Immature natural killer cell (primary cell): ENCODE measurements at places on chromosomes 2 and 18.

GRCh38 chr2:4354164-4354563 is 650.8 kb downstream of the DCDC2C start:
- no peak for DNase-seq

DNA sequence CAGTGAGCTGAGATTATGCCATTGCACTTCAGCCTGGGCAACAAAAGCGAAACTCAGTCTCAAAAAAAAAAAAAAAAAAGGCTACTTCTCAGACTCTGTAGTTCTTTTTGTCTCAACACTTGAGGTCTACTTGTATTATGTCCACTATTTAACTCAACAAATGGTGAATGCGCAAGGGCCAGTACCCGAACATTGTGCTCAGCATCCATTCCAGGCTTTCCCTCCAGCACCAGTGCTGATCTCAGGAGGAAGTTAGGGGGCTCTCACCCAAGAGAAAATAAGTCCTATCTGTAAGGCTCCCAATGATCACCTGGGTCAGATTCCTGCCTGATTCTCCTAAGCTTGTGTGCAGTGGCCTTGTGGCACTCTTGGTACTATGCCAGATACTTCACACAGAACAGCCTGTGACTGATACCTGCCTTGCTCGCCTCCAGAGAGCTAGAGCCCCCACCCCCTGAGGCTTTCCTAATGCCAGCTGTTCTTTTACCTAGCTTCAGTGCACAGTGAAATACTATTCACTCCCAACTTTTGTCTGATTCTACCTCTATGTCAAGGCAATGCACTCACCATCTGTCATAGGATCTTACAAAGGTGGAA is 74.9 kb downstream of the INO80D start:
- no peak for DNase-seq

DNA sequence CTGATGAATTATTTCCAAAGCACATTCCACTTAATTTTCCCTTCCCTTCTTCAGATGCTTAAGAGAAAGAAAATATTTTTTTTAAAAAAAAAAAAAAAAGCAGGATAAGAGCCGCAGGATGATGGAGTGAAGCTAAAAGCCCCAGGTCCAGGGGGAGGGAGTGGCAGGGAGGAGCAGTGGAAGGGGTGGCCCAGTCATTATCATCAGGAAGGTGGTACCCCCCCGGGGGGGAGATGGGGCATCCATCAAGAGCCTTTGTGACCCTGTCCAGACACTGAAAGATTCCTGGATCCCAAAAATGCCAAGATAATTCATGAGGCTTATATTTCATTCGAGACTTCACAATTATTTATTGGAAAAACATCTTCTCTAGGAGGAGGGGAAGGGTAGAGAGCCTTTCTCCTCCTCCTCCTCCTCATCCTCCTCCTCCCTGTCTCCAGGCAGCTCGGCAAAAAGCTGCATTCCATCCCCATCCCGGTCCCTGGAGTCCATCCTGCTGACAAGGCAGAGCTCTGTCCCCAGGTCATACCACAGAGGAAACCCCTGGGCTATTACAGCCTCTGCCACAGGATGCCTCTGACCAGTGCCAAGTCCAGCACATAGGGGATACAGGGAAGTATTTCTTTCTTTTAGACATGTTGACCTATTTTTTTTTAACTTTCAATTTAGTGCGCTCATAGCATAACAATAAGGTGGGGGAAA is 125.3 kb downstream of the TWIST2 start:
- no peak for DNase-seq

GRCh38 chr2:182406221-182406620 is 20.6 kb downstream of the PDE1A start:
- DNase-seq, result no peak
